ENCODE measurements at places on chromosomes 3 and 15.

GRCh38 chr15:62454567-62455172 is 289.6 kb upstream of the C2CD4B start:
- H3K36me3 ChIP-seq: no peaks in the 10 kb centered on the region
- no peak for DNase-seq
- no peak overlapping the region for H3K27ac ChIP-seq
- no peaks in the 10 kb centered on the region for H3K4me1 ChIP-seq
- H3K4me3 ChIP-seq: no peak overlapping the region
- H3K27me3 ChIP-seq: no peaks in the 10 kb centered on the region

DNA sequence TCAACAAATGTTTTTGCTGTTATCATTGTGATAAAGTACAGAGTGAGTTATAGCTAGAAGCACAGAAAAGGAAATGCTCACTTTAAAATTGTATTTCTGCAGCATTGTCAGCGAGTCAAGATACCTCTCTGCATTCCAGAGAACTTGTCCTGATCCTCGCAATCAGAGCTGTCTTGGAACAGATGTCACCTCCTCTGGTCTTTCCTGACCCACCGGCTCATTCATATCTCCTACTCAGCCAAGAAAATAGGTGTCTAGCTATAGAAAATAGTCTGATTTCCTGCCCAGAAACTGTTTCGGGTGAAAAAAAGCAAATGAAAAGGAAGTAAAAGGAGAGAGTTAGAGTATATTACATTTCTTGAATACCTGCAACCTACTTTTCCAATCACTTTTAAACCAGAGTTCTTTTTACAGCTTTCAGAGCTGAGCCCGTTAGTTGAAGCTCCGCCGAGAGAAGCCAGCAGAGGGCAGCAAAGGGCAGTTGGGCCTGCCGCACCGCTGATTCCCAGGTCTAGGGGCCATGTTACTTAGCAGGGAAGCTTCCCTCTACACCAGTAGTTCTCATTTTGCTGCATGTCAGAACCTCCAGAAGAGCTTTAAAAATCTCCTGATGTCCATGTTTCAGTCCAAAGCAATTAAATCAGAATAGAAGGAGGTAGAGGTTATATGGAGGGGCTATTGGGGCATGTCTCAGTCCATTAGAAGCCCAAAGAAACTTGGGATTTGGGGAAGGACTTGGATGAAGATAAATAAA is 185.7 kb upstream of the THRB start:
- DNase-seq: peak; percentile 24
- no peaks in the 10 kb centered on the region for H3K36me3 ChIP-seq
- no peak overlapping the region for H3K27ac ChIP-seq
- no peaks in the 10 kb centered on the region for H3K27me3 ChIP-seq
- no peak overlapping the region for H3K4me3 ChIP-seq
- H3K4me1 ChIP-seq: peaks cover 7% of the 10 kb centered on the region

GRCh38 chr15:89975482-89976245 is 25.5 kb upstream of the ZNF710 start:
- no peak overlapping the region for H3K4me3 ChIP-seq
- no peak overlapping the region for H3K27ac ChIP-seq
- H3K27me3 ChIP-seq: no peaks in the 10 kb centered on the region

GRCh38 chr15:77855871-77856270 is 221.6 kb downstream of the TBC1D2B start:
- DNase-seq: no peak
- H3K4me1 ChIP-seq: peaks cover 6% of the 10 kb centered on the region
- H3K27me3 ChIP-seq: peaks cover 19% of the 10 kb centered on the region
- H3K27ac ChIP-seq: no peak overlapping the region
- H3K4me3 ChIP-seq: no peak overlapping the region

- H3K36me3 ChIP-seq: no peaks in the 10 kb centered on the region
- no peak overlapping the region for H3K4me3 ChIP-seq
- no peak for DNase-seq
- H3K27me3 ChIP-seq: peaks cover 15% of the 10 kb centered on the region
- no peaks in the 10 kb centered on the region for H3K4me1 ChIP-seq
- no peak overlapping the region for H3K27ac ChIP-seq
Measured at GRCh38 chr15:60086681-60087429, 82.7 kb downstream of the FOXB1 start.

DNA sequence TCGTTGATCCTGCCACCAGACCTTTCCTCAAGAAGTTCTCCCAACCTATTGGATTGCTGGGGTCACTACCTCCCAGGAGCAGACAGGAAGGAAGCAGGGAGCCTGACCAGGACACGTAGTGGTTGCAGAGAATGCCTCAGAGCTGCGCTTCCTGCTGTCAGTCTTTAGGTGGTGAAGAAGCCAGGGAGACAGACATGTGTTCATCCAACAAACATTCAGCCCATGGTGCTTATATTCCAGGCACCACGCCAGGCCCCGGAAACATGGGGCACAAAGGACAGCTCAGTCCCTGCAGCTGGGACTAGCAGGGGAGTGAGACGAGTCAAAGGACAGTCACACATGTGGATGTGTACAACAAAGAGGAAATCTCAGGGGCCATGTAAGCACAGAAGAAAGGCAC is 26.0 kb upstream of the CORO2B start:
- H3K27me3 ChIP-seq: peaks cover 46% of the 10 kb centered on the region
- H3K36me3 ChIP-seq: no peaks in the 10 kb centered on the region
- DNase-seq: no peak
- no peak overlapping the region for H3K27ac ChIP-seq

GRCh38 chr15:98597666-98598065 is 50.7 kb upstream of the IGF1R start:
- no peak overlapping the region for H3K4me3 ChIP-seq
- peaks cover 10% of the 10 kb centered on the region for H3K27me3 ChIP-seq
- no peak for DNase-seq
- no peaks in the 10 kb centered on the region for H3K36me3 ChIP-seq

DNA sequence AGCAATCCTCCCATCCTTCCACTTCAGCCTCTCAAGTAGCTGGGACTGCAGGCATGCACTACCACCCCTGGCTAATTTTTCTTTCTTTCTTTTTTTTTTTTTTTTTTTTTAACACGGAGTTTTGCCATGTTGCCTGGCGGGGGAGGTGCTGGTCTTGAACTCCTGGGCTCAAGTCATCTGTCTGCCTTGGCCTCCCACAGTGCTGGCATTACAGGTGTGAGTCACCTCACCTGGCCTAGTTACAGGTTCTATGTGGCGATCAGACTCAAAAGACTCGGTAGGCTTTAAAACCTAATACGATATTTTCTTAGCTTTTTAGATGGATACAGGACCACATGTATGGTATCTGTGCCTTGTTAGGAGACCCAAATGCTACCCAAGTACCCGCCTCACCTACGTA is 14.0 kb upstream of the SLC25A26 start:
- no peak for DNase-seq
- no peak overlapping the region for H3K4me3 ChIP-seq
- no peak overlapping the region for H3K27ac ChIP-seq

DNA sequence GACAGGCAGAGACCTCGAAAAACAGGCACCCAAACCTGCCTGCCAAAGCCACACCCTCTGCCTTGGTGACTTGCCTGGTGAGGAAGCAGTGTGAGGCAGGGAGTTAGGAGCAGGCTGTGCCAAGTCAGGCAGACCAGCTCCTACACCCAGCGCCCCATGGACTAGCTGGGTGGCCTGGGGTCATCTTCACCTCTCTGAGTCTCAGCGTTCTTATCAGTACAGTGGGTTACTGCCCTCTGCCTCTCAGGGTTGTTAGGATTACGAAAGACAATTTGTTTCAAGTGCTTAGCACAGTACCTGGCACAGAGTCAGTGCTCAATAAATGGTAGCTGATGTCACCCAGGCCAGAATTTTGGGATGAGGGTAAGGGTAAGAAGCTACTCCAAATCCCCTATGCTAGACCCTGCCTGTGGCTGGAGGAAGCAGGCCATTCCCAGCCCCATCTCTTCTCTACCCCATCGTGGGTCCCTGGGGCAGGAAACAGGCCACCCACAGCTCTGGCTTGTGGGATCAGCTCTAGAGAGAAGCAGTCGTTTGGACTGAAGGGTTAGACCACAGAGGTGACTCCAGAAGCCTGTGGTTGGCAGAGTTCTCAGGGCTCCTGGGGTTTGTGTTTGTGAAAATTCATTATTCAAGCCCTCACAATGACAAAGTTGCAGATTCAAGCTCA is 10.1 kb downstream of the SLC51B start:
- H3K27ac ChIP-seq: no peak overlapping the region
- H3K36me3 ChIP-seq: no peaks in the 10 kb centered on the region
- no peaks in the 10 kb centered on the region for H3K27me3 ChIP-seq
- peaks cover 2% of the 10 kb centered on the region for H3K4me1 ChIP-seq

DNA sequence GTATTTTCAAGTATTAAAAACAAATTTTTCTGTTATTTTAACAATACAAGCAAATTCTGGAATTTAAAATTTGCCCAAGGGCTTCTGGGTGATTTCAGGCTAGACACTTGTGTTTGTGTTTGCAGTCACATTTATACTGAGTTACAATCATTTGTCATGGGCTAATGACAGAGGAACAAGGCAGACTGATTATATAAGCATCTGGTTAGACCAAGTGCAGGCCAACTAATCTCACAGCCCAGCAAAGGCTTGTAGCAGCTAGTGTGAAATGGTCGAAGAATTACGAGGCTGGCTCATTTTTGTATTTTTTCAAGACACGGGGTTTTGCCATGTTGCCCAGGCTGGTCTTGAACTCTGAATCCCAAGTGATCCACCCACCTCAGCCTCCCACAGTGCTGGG is 52.1 kb downstream of the CMTM8 start:
- no peak overlapping the region for H3K4me3 ChIP-seq
- H3K4me1 ChIP-seq: peaks cover 22% of the 10 kb centered on the region
- no peaks in the 10 kb centered on the region for H3K27me3 ChIP-seq
- no peaks in the 10 kb centered on the region for H3K36me3 ChIP-seq
- no peak overlapping the region for H3K27ac ChIP-seq

- H3K4me1 ChIP-seq: peaks cover 16% of the 10 kb centered on the region
- no peak for DNase-seq
- H3K27me3 ChIP-seq: no peaks in the 10 kb centered on the region
- no peak overlapping the region for H3K4me3 ChIP-seq
- H3K36me3 ChIP-seq: peaks cover 2% of the 10 kb centered on the region
Measured at GRCh38 chr3:143241481-143241951, 121.9 kb downstream of the CHST2 start.

GRCh38 chr3:11304175-11304574 is 32.0 kb downstream of the ATG7 start:
- no peak overlapping the region for H3K4me3 ChIP-seq
- H3K27ac ChIP-seq: no peak overlapping the region
- peaks cover 24% of the 10 kb centered on the region for H3K4me1 ChIP-seq
- no peak for DNase-seq

DNA sequence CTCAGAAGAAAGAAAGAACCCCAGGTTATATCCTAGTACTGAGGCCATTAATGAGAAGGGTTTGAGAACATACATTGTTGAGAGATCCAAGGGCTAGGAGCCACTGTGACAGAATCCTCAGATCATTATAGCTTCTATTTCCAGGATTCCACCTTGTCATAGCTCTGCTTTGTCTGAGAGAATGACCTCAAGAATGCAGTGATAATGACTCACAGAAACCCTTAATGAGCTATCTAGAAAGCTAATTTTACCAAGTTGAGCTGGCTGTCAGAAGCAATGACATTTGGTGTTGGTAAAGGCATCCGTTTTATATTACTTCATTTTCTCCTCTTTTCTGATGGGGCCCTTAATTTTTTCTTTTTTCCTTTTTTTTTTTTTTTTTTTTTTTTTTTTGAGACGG is 10.9 kb downstream of the TRIP4 start:
- H3K27me3 ChIP-seq: no peaks in the 10 kb centered on the region
- H3K4me1 ChIP-seq: no peaks in the 10 kb centered on the region
- peak overlapping the region; percentile 25 for H3K27ac ChIP-seq
- peaks cover 42% of the 10 kb centered on the region for H3K36me3 ChIP-seq
- no peak for DNase-seq
- no peak overlapping the region for H3K4me3 ChIP-seq

DNA sequence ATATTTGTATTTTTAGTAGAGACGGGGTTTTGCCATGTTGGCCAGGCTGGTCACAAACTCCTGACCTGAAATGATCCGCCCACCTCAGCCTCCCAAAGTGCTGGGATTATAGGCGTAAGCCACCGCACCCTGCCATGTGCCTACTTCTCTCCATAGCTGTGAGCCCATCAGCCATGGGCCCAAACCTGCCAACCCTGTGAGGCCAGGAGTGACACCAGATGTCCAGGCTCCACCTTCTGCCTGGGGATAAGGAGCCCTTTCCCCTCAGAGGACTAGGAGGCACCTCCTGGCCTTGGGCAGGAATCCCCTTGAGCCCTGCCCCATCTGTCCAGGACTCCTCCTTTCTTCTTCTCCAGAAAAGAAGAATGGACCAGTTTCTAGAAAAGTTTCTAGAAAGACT is 14.2 kb upstream of the RFT1 start:
- H3K4me1 ChIP-seq: peaks cover 21% of the 10 kb centered on the region
- no peak overlapping the region for H3K4me3 ChIP-seq
- DNase-seq: no peak
- H3K27me3 ChIP-seq: no peaks in the 10 kb centered on the region

DNA sequence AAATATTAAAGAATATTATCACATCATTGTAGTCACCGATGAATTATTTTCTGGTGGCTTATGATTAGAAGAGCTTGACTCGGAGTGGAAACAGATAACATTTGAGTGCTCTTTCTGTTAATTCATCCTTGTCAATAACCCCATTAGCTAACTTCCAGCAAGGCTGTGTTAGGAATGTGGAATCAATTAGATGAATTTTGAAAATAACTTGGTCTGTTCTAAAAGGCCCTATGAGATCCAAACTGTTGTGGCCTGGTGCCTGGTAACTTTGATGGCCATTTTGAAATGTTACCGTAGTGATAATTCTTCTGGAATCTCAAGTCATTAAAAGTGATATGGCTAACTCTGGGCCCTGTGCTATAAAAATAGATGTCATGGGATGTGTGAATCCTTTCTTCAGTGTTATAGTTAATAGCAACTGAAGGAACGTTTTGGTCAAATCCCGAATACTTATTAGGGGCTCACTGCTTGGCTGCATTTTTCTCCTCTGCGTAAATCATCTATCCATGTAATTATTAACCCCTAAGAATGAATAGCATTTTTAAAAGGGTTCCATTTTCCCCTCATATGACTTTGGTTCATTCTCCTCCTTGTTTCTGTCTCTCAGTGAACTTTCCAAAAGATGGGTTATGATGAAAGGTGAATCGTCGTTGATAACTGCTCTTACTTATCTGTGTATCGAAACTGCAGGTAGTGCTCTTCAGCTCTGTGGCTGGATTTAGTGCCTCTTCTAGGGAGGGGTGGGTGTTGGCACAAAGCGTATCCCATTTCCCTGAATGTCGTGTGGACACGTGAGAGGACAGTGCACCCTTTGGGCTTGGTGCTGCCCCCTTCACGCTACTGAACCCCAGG is 82.7 kb downstream of the IGF1R start:
- peaks cover 20% of the 10 kb centered on the region for H3K4me1 ChIP-seq
- no peaks in the 10 kb centered on the region for H3K27me3 ChIP-seq
- DNase-seq: no peak
- H3K4me3 ChIP-seq: no peak overlapping the region
- no peak overlapping the region for H3K27ac ChIP-seq

DNA sequence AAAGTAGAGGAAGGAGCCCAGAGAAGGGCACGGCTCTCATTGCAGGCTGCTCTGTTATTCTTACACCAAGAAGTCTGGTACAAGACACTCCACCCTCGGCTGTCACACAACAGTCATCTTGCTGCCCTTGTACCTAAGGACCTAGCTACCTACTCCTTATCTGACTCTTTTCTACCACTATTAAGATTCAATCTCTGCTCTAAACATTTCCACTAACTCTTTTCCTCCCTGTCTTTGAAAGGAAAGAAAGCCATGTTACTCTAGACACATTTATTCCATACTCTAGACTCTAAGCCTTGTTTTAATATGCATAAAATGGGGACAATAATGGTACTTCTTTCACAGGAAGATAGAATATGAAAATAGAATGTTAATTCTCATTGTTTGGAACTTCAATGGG is 73.3 kb upstream of the C3orf49 start:
- no peak overlapping the region for H3K27ac ChIP-seq
- H3K4me3 ChIP-seq: no peak overlapping the region
- H3K4me1 ChIP-seq: no peaks in the 10 kb centered on the region
- H3K36me3 ChIP-seq: no peaks in the 10 kb centered on the region
- no peak for DNase-seq
- H3K27me3 ChIP-seq: no peaks in the 10 kb centered on the region

Measured in stimulated activated naive B cell treated with anti-CD40 and anti-IgM and Interleukin-4, amounts not matched to agents 10 μg/mL and 1 μg/mL and 100 μg/mL, for 72 hours (primary cell).